Stimulated activated CD4-positive, alpha-beta T cell treated with anti-CD3 and anti-CD28 coated beads, Interleukin-1b, Interleukin-23, amount 100 ng/mL, for 24 hours (primary cell): ENCODE measurements at places on chromosomes 1 and 21.

DNA sequence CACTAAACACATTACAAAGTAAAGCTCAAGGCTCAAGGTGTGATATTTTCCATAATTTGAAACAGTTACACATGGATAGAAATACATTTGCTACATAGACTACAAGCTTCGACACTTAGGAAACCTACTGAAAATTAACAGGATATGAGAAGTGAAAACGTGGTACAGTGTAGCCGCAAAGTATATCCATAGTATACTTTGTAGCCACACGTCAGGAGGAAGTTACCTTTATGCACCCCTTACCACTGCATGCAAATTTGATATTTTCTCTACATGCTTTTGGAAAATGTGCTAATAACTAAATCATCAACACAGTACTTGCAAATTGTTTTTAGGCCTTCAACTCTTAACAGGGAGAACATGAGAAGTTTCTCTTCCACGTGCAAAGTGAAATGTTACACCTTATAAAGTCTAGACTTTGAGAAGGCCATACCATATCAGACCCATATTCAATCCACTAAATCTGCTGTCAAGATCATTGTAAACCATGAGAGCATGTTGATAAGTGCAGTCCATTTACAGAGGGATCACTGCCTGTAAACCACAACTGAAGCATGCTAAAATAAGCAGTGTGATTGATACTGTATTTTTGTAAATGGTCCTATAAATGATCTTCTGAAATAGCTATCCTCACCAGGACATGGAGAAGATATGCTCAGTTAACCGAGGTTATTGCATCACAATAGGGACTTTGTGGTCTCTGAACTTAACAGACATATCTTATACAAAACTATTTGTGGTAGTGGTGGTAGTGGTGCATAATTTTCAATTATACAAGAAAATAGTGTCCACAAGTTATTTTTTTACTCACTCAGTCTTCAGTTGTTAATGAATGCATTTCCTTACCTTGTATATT, 64.7 kb downstream of the VAV3 start:
- DNase-seq: no peak

DNA sequence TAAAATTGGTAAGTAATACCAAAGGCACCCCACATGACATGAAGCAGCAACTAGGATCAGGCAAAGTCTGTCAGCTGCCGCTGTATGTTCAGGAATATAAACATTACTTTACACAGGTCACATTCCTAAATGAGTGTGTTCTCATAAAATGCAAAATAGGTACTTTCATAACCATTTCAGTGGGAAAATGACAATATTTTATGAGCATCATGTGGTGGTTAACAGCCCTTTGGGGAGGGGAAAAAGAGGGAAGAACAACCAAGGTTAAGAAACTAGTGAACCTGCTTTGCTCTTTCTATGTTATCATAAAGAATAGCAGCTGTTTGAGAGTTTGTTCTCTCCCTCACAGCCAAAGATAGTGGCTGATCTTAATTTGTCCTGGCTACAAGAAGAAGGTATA, 105.4 kb upstream of the LBR start:
- DNase-seq: no peak

GRCh38 chr1:46203738-46204405, 738 bp downstream of the LURAP1 start:
- no peak for DNase-seq

GRCh38 chr1:204931768-204932572, 61.3 kb downstream of the NFASC start:
- DNase-seq: no peak

DNA sequence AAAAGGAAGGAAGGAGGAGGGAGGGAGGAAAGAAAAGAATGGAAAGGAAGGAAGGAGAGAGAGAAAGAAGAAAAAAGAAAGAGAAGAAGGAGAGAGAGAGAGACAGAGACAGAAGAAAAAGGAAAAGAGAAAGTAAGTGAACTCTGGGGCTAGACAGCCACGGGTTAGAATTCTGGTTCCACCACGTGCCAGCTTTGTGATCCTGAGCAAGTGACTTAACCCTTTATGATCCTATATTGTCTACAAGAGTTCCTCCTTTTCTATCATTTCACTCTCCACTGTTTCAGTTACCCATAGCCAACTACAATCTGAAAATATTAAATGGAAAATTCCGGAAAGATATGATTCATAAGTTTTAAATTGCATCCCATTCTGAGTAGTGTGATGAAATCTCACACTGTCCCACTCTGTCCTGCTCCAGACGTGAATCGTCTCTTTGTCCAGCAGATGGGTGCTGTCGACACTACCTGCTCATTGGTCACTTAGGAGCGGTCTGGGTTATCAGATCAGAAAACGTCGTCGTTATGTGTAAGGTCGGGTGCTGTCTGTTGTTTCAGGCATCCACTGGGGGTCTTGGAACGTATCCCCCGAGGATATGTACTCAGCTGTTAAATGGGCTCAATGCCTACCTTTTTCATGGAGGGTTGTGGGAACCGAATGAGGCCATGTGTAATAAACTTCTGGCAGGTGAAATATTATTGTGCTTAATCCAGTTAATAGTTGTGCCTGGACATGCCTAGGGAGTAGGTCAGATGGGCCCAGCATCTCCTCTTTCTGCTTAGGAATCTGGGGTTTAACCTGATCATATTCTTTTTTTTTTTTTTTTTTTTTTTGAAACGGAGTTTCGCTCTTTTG, 19.1 kb downstream of the TMEM51 start:
- DNase-seq: no peak

DNA sequence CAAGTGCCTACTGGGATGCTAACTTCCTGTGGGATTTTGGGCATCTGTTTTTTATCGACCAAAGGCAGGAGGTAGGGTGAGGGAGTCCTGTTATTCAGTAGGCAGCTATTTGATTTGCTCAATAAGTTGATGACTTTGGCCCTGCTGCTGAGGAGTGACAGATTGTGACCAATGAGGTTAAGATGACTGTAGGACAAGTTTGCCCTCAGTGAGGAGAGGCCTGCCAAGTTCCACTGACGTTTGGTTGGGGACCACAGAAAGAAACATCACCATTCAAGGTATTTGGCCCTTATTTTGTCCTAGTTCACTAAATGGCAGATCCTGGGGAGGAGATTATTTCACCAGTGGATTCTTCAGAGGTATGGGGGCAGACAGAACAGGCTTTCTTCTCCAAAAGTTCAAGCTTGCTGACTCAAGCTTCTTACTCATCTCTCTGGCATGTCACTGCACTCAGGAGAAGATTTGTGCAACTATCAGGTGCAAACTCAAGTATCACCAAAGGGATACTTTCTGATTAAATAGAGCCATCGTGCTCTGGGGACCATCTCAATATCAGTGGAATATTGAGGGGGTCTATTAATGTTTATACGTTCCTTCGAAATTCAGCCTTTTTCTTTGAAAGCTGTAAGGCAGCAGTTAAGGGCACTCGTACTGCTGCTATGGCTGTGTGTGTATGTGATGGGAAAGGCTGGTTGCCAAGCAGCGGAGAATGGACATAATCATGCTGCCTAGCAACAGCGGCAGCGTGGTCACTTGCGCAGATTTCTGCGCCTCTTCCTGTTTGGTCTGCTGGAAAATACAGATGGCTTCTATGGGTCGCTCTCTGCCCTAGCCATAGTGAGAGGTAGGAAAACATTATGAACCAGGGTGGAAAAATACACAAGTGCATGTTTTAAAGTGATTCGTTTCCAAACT, 78.7 kb downstream of the PBX1 start:
- no peak for DNase-seq

DNA sequence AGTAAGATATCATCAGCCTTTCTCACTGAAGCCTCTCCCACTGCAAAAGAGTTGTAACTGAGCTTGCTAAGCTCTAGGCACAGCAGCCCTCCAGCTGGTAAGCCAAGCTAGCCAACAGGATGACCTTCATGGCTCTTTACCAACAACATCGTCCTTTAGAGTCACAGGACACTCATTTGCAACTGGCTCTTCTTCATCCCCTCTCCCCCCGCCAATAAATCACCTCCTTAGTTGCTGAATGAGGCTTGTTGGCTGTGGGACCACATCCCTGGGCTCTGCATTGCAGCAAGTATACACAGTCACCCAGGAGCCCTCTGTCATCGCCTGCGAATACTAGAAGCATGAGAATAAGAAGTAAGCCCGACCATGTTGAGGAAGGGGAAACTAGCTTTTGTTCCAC, 16.0 kb upstream of the ZNF697 start:
- no peak for DNase-seq

DNA sequence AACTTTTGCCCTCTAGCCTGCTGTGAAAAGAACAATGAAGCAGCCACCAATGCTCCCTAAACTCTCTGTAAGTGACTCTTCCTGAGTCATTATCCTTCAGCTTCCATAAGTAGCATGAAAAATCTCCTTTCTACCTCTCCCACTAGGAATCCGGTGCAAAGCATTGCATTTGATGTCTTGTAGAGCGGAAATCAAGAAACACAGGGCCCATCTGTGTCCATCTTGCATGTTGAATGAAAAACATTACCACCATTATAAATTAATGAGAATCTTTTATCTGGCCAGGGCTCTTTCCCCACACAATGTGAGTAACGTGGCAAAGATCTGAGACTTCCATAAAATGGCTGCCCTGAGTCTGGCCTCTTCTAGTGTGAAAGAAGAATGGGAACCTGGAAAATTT, 324.4 kb downstream of the ADGRL2 start:
- no peak for DNase-seq

GRCh38 chr1:94737124-94737998, 82.8 kb upstream of the SLC44A3 start:
- DNase-seq: no peak

- no peak for DNase-seq
These were observed 29.8 kb upstream of the A3GALT2 start for GRCh38 chr1:33350611-33351280.

GRCh38 chr1:245166471-245166885, 11.7 kb downstream of the KIF26B start:
- no peak for DNase-seq

- no peak for DNase-seq
These were observed 3.8 kb downstream of the TMEM54 start for GRCh38 chr1:32897082-32898049.

DNA sequence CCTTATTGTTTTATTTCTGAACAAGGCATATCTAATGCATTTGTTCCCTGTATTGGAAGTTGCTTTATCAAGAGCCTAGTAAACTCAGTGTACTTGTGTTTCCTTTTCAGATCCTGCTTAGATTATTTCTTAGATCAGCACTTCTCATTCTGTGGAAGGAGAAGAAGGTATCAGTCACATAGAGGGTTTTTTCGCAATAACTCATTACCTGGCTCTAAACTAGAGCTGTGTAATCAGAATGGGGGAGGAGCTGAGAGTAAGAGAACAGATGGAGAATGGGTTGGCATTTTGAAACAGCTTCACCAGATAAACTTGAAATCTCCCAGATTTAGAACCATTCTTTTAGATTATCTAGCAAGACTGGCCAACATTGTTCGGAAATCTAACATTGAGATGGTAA, 11.0 kb downstream of the AHCYL1 start:
- no peak for DNase-seq

DNA sequence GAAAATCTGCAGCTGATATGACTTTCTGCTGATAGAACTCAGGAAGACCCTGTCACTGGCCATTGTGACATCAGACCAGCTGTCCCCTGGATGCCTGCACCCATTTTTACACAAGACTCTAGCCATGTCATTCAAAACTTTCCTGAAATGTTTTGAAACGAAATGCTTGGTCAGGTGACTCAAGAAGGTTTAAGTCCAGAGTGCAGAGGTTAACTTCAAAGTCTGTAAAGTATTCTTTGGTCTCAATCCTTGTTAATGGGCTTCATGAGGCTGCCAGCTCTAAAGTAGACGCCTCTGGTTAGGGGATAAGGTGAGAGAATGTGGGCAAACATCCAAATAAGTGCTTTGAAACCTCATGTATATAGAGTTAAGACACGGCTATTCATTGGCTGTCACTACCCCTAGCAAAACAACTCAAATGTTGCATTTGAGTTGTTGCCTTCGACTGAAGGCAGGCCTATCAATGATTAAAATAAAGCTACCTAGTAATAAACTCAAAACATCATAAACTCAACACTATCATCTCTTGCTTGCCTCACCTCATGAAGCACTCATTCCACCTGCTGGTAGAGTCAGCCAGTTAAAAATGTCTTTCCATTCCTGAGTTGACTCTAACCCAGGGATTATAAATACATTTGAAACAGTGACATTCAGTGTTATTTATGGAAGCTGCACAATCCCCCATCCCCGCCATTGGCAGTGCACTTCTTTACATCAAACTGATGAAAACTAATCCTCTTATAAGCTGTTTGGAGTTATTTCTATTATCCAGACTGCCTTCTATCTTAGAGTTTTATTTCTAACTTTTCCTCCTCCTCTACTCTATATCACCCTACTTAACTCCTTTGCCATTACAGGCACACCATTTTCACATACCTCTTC, 26.0 kb downstream of the RABIF start:
- no peak for DNase-seq

- DNase-seq: no peak
These were observed 15.1 kb downstream of the RNF223 start for GRCh38 chr1:1058921-1059493.

DNA sequence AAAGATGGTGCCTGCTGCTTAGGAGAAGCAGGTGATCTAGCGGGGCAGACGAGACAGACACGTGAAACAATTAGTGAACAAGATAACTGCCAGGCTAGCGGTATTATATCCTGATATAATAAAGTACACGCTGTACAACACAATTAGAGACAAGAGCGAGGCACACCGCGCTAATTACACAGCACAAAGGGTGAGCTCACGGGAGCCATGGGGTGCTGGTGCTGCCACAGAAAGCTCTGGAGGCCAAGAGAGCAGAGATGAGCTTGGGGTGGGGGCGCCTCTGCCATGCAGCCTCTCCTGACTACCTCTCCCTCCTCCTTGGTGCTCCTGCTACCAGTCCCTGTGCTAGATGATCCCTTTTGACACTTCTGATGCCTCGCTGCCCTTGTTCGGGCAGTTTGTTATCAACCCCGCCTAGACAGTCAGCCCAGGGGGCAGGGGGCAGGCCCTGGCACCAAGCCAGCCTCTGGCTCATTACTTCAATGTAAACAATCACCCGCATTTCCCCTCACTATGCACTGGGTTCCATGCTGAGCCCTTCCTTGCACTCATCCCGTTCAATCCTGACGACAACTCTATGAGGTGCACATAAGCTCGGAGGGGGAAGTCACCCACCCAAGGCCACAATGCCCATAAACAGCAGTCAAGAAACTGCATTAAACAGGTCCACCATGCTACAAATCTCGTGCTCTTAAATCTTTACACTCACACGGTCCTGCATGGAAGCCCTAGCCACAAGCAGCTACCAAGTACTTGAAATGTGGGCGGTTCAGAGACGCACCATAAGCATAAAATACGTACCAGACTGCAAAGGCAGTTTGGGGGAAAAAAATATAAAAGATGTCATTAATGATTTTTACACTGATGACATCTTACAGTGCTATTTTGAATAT, 103.0 kb downstream of the SSBP3 start:
- no peak for DNase-seq

DNA sequence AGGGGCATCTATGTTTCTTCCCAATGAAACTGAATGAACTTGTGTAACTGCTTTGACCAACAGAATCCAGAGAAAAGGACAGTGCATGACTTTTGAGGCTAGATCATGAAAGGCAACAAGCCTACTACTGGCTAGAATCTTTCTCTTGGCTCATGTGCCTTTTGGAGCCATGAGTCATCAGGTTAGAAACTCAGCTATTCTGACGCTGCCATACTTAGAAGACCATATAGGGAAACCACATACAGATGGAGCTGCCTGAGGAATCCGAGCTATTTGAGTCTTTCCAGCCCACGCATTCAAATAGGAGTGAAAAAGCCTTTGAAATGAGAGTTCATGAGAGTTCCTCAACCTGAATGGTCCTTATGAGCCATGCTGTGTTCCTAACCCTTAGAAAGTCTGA, 738.5 kb upstream of the CHRM3 start:
- DNase-seq: no peak
